ENCODE measurements at places on chromosomes 4 and X.

GRCh38 chrX:23668335-23668734 lies 1.0 kb downstream of the PRDX4 start:
- no peak for DNase-seq

GRCh38 chr4:169314906-169315305 lies 44.1 kb upstream of the SH3RF1 start:
- DNase-seq = no peak

GRCh38 chrX:78923198-78924015 lies 21.8 kb upstream of the P2RY10 start:
- DNase-seq = no peak

DNA sequence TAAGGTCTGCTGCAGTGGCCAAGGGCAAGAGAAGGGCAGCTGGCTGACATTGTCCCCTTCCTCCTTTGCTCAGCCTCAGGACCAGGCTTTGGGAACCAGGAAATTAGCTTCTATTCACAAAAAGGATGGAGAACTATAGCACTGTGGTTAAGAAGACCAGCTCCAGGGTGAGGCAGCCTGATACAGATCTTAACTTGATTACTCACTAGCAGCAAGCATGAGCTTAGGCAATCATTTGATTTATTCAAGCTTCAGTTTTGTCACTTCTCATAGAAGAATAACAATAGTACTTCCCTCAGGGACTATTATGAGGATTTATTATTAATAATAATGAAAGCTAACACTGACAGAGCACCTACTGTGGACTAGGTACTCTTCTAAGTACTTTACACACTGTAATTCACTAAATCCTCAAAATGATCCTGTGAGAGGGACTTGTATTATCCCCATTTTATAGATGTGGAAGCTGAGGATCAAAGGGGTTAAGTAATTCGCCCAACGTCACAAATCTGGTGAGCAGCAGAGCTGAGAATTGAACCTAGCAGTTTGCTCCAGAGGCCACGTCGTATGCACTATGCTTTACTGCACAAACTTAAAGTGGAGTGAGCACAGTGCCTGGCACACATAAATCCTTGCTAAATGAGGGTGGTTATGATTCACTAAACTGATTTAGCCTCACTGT lies 130.4 kb upstream of the PAK3 start:
- DNase-seq = no peak

DNA sequence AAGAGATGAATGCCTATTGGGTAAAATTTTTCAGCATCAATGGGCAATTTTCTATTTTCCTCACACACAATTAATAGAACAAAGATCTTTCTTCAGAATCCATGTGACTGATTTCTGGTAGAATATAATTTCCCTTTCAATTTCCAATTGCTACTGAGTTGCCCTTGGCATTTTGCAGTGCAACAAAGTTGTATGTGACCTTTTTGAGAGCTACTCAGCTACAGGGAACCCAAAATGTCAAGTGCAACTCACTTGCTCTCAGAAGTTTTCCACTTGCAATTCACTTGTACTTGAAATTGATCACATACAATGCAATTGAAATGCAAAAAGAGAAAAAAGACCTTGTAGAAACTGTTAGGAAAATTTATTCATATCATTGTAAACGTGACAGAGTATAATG lies 245.5 kb downstream of the BANK1 start:
- no peak for DNase-seq

DNA sequence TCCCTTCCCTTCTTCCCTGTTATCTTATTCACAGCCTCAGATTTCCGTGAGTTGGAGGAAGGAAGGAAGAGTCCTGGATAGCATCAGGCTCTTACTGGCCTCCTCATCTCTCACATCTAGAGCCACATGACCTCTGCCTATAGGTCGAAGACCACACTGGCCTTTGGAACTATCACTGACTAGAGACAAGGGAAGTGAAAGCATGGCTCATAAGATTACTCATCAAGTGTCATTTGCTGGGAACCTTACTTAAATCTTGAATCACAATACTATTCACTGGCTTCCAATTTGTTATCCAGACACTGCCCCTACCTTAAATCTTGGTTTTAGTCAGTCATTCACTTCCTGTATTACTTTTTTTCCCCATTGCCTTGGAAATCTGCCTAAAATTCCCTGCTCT lies 61.6 kb upstream of the MTMR8 start:
- no peak for DNase-seq

GRCh38 chrX:42456176-42456700 lies 321.7 kb downstream of the PPP1R2C start:
- DNase-seq = no peak

GRCh38 chrX:119516157-119516702 lies 48.0 kb downstream of the SLC25A5 start:
- DNase-seq = peak; percentile 68

- no peak for DNase-seq
Observed at GRCh38 chrX:137234651-137235402, 201.0 kb upstream of the GPR101 start.

DNA sequence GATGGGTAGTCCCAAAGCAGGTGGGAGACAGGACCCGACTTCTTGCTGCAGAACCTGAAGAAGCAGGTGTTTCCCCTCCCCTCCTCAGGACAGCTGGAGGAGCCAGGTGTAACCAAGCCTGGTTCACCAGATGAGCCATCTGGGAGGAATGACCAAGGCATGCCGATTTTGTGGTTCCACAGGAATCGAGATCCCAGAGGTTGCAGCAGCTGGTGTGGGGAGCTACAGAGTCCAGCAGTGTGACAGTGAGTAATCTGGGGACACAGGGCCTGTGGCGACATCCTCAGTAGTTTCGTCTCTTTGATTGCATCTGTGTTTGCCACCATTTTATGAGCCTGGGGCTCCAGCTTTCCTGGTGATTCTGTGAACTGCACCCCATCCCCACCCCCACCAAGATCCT lies 2.6 kb upstream of the NDP start:
- no peak for DNase-seq
